CD4-positive, alpha-beta T cell treated with Interleukin-10 for 1 hour (primary cell): ENCODE measurements at places on chromosomes 4 and X.

DNA sequence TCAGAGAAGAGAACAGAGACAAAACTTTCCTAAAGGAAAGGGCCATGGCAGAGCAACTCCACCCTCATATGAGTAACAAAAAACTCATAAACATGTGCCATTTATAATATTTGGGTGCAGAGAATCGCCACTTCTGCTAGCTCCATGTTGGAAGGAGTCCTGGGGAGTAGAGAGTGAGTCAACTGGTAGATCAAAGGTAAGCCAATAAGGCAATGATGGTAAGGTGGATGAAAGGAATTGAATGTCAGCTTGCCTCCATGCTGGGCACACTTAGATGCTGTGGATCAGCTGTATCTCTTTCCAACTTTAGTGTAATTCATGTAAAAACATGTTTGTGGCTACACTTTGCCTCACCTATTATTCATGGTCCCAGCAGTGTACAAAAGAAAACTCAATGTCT, 4.7 kb downstream of the QRFPR start:
- DNase-seq = no peak

DNA sequence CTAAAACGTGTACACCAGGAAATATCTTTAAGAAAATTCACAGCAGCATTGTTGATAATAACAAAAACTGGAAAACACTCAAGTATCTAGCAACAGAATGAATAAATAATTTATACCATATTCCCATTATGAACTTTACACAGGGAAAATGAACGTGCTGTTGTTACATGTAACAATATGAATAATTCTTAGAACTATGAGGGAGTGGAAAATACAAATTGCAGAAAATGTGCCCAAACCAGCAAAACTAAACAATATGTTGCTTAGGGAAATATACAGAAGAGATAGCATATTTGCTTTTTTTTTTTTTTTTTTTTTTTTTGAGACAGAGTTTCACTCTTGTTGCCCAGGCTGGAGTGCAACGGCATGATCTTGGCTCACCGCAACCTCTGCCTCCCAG, 14.8 kb upstream of the FAT1 start:
- DNase-seq = no peak

DNA sequence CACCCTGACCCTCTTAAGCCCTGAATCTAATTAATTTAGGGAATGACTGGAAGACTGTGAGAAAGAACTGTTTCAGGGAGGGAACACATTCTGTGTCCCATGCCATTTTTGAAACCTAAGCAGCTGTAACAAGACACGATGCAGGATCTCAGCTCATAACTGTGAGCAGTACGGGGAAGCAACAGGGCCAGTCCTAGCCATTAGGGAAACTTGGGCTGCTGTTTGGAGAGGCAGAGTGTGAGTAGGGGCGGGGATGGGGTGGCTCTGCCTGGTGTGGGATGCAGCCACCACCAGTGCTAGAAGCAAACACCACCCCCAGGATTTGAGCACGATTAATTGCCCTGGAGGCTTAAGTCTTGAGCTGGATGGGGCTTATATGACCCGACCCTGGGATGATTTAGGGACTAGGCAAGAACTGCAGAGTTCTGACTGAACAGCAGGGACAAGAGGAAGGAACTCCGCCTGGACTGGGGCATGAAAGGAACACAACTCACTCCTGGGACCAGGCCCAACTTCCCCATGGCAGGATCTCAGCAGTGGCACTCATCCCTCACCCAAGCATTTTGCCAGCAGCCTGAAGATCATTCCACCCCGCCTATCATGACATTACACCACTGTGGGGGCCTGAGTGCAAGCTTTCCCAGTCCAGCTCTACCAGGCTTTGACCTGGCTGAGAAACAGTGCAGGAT, 43.1 kb downstream of the ATRX start:
- DNase-seq = no peak

DNA sequence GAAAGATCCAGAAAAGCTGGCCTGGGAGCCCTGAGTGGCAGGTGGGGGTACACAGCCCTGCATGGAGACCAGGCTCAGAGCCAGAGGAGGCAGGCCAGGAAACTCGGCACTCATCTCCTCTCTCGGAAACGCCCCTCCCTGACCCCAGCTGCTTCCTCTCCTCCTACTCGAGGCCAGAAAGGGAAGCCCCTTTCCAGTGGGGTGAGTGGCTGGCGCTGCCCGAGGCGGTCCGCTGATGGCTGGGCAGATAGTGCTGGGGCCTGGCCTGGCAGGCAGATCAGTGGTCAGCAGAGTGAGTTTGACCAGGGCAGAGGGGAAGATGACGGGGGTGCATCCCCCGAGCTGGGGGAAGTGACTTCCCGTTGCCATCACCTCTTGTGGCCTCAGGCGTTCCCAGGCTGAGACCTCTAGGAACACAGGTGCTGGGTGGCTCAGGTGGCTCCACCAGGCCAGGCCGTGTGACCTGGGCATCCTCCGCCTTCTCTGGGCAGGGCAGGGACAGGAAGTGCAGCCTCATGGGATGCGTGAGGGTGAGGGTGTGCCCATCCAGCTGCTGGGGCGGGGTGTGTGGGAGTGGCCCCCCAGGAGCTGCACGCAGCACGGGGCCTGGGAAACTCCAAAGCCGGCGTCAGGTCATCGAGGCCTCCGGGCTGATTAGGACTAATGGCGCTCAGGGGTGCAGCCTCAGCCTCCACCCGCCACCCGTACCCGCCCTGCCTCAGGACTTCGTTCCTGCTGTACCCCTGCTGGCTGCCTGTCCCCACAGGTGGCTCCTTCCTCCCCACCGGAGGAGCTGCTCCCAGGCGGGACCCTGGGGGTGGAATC, 5.7 kb downstream of the SH3BP2 start:
- peak; percentile 62 for DNase-seq

- DNase-seq = no peak
Measured at GRCh38 chr4:81436941-81437574, 34.6 kb downstream of the RASGEF1B start.

GRCh38 chr4:185020293-185020808, 2.1 kb downstream of the HELT start:
- DNase-seq = no peak

DNA sequence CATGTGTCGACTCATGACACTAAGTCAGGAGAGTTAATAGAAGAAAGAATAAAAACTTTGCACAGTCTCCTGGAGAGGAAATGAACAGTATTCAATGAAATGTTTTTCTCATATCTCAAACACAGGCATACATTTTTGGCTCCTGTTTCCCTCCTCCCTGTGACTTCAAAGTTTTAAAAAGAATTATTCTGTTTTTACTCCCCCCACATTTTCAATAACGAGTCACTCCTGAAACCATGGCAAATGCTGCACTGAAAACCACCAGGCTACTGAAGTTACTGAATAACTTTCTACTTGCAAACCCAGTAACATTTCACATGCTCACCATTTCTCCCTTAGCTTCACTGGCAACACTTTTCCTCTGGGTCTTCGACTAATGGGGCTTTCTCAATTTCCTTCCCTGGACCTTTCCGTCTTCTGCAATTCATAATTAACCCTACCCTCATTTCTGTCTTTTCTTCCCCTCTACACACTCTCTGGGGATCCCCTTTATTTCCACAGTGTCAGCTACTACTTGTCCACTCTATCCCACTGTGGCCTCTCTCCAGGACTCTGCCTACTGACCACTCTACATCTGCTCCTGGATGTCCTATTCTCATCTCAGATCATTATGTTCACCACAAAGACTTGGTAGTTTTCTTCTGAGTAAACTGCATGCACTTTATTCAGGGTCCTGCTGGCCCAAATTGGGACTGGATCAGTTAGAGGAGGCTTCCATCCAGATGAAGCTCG, 225.8 kb upstream of the ETNPPL start:
- no peak for DNase-seq

GRCh38 chr4:140691369-140691768, 64.8 kb downstream of the TBC1D9 start:
- DNase-seq = no peak

DNA sequence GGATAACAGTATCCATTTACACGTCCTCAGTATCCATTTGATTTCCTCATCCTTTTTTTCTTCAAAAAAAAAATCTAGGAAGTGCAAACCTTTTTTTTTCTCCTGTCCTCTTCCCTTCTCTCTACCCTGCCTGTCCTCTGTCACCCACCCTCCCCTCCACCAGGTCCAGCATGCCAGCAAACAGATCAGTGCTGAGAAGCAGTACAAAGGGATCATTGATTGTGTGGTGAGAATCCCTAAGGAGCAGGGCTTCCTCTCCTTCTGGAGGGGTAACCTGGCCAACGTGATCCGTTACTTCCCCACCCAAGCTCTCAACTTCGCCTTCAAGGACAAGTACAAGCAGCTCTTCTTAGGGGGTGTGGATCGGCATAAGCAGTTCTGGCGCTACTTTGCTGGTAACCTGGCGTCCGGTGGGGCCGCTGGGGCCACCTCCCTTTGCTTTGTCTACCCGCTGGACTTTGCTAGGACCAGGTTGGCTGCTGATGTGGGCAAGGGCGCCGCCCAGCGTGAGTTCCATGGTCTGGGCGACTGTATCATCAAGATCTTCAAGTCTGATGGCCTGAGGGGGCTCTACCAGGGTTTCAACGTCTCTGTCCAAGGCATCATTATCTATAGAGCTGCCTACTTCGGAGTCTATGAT, 1.7 kb downstream of the SLC25A4 start:
- DNase-seq = no peak

- peak; percentile 64 for DNase-seq
Measured at GRCh38 chr4:87103691-87104187, 116.7 kb downstream of the KLHL8 start.

DNA sequence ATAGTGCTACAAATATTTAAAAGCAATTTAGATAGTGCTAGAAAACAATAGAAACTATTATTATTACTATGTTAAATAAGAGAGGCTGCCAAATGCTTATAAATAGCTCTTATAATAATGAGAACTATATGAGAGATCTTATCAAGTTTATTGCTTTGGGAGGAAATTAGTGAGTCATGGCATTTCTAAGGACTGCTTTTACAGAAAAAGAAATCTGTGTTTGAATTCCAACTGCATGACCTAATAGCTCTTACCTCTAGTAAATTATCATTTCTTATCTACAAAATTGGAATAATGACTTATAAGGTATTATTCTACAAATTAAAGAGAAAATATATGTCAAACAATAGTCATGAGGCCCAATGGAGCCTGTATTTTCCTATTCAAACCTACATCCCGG, 177.2 kb downstream of the GABRG1 start:
- no peak for DNase-seq

DNA sequence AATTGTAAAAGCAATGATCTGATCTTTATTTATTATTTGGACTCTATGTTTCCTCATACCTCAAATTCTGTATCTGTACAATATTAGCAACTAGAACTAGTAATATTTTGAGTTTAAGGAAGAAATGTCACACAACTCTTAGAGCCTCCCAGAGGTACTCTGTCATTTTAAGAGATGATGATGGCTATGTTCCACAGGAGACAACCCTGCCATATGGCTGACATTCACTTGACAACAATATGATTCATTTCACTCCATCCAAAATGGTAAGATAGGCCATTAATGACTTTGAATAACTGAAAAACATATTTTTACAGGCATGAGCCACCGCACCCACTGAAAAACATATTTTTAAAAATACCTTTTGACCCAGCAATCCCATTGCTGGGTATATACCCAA, 190.3 kb downstream of the MAML3 start:
- no peak for DNase-seq

DNA sequence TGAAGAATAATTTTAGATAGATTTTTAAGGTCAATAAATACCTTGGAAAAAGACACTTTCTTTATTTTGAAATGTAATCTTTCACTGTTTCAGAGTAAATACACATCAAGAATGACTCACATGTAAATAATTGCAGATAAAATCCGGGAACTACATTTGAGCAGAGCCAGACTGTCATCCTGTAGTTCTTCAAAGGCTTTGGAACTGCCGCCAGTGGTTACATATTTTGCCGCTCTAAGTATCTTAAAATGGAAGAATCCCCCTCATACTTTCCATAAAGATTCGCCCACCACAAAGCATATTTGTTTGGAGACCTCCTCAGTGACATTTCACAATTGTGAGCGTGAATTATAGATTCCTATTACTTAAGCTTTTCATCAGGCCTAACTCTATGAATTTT, 607.8 kb upstream of the ZFP42 start:
- DNase-seq = no peak

DNA sequence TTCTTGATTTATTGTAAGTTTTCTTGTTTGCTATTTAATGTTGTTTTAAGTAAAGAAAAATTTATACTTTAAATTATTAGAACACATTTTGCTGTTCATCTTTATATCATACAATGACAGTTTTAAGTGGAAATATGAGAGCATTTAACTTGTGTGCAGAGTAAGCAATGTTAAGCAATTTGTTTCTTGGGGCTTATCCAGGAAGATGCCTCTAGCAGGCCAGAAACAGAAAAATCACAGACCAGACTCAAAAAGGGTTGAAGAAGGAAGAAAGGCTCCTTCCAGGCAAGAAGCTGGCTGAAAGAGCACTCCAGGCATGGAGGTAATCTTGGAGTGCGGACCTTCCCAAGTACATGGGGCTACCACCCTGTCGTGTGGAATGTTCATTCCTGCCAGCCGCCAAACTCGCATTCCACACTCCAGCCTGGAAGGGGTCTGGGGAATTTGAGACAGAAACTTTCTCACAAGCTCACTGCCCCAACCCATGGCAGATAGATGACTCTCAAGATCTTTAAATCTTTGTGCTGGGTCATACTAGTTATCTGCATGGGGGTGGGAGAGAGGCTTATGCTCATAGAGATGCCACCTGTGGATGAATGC, 1521.3 kb upstream of the AGA start:
- no peak for DNase-seq

- DNase-seq = no peak
Measured at GRCh38 chr4:788636-789297, 37.2 kb downstream of the CPLX1 start.

GRCh38 chr4:122588453-122589238, 32.2 kb downstream of the IL21 start:
- no peak for DNase-seq

GRCh38 chr4:87188932-87189331, 31.5 kb downstream of the KLHL8 start:
- no peak for DNase-seq

GRCh38 chr4:186669159-186669731, 54.4 kb downstream of the FAT1 start:
- DNase-seq = no peak

DNA sequence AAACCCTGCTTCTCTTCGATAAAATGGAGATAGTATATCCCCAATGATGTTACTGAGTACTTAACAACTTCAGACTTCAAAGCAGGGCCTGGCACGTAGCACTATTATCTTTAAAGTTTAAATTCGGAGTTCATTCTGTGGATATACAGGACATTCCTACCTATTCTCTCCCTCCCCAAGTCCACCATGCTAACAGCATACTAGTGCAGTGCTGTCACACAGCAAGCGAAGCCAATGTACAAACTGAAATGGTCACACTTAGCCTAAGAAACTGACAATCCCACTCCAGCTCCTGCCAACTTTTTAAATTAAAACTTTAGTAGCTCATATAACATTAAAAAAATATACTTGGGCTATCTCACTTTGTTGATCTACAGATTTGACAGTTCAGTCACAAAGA, 1.2 kb upstream of the DNAJB14 start:
- no peak for DNase-seq

GRCh38 chr4:150178161-150178560, 99.9 kb downstream of the DCLK2 start:
- no peak for DNase-seq

- DNase-seq = no peak
Measured at GRCh38 chr4:172232966-172233365, 419.8 kb downstream of the GALNTL6 start.

- DNase-seq = no peak
Measured at GRCh38 chrX:150332023-150332422, 31.1 kb upstream of the MAMLD1 start.

GRCh38 chr4:159015841-159016240, 87.0 kb upstream of the RAPGEF2 start:
- DNase-seq = no peak

GRCh38 chrX:100980608-100981497, 11.3 kb downstream of the ARL13A start:
- no peak for DNase-seq
